ENCODE measurements at places on chromosomes 5 and 9.

DNA sequence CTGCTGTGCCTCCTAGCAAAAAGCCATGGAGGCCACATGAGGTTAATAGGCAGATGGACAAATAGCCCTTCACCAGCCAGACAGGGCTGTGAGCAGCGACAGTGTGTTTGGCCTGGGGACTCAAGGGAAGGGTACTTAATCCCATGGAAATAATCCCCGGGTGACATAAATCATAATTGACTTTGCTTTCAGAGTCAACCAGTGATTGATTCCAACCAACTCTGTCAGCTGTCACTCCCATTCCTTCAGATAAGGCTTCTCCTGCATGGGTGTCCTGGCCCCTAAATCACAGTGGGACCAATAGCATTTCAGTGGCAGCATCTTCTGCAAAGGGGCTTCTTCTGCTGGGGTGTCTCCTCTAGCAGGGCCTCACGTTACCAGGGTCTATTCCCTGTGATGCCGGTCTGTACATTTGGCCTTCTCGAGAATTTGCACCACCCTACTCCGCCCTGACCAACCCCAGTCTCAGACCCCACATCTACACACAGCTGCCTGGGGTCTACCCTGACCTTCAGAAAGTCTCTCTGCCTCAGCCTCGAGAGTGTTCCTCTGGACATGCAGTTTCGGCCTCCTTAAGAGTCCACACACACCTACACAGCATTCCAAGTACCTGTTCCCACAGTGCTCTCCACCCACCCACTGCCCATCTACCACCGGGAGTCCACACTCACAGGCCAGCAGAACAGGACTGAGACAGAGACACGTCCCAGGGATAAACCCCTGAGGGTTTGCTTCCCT is 3.7 kb downstream of the CLTB start:
- no peak for DNase-seq

- no peak for DNase-seq
Observed at GRCh38 chr9:114085387-114085789, 7.3 kb upstream of the AMBP start.

GRCh38 chr9:25177858-25178257 is 500.4 kb downstream of the TUSC1 start:
- no peak for DNase-seq

DNA sequence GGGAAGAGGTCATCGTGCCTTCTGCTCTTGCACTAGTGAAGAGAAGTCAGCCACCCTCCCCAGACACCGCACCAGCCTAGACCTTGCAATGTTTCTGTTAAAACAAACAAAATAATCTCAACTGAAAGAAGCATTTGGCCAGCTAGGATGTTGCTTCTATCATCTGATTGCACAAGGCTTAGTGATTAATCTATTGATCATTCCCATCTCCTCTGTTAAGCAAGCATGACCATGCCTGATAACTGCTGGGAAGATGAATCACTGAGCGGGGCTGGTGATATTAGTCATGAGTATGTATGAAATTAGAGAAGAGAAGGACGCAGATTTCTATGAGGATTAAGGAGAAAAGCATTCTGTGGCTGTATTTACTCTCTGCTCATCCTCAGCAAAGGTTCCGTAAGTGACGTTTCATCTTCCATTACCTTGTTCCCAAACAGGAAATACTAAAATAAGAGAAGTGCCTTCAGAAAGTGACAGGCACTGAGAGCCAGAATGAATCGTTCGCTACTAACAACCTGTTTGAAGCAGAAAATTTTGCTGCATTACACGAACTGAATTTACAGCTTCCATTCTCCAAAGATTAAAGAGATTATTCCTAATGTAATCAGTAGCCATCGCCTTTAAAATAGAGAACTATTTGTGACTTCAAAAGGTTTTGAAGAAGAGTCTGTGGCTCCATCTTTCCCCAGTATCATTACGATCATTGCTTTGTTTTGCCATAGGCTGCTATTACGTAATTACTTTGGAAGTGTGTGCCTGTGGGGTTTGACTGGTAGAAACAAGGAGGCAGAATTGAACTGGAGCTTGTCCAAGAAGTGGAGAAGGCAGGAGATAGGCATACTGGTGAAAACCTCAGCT is 219.1 kb downstream of the MED10 start:
- no peak for DNase-seq

DNA sequence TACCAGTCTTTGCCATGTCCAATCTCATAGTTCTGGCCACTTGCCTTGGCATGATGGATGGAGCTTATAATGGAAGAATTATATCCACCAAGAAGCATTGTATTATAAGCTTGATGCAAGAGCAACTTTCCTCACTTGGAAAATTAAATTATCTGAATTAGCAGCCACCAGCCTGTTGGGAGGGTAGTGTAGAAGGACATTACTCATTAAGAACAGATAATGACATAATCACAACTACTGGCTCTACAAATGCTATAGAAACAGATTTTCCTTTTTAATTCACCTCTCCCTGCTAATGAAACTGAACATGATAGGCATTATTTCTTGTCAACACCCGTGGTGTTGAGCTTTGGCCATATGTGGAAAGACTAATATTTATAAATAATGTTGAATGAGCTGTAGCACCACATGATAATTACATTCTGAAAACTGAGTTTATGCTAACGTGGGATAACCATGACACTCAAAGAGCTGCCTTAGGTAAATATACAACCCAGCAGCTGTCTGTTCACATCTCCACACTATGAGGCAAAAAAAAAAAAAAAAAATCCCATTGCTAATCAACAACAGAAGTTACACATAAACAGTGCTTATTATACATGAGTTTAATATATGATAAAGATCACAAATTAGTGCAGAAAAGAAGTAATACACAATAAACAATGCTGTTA is 48.1 kb upstream of the NR4A3 start:
- DNase-seq = no peak

DNA sequence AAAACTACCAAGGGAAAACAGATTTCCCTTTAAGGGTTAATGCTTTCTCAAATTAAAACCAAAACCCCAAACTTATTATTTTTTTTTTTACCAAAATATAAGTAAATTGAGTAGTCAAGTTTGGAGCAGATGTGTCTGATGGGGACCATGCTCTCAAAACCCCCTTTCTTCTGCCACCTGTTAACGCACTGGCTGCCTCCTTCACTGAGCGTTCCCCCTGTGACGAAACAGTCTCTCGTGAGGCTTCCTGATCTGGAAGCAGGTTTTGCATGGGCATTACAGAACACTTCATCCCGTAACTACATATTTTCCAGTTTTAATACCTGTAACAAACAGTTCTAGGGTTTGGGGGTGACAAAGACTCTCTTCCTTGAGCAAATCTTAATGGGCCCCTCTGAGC is 59.4 kb downstream of the ANKH start:
- no peak for DNase-seq

GRCh38 chr5:15612915-15613635 is 113.1 kb downstream of the FBXL7 start:
- DNase-seq = no peak

GRCh38 chr9:127863191-127863621 is 8.7 kb upstream of the ENG start:
- DNase-seq = no peak

- no peak for DNase-seq
Observed at GRCh38 chr9:107144475-107144874, 138.6 kb upstream of the RAD23B start.

DNA sequence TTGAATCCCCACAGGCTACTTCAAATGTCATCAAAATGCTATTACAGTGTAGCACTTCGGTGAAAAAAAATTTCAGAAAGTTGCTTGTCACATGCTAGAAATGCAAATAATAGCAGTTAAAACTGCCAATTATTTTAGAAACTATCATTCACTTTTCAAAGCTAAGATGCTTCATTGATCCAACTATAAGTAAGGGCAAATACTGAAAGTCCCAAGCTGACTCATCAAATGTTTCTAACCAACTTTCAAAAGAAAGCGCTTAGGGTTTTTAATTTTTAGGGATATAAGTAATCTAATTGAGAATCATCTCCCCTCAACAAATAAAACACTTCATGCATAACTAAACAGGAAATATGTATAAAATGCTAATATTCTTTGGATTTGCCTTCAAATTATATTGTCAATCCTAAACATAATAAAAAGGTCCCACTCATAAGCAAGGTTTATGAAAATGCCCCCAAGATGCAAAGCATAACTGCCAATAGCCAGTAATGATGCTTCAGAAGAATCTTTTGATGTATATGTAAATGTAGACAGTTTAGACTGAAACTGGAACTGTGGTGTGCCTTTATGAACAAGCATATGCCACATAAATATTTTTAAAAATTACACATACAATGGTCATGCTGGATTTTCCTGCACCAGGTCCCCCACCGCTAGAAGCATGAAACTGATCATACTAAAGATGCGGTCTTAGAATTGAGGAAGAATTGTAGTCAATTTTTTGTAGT is 12.2 kb downstream of the ACTL7A start:
- no peak for DNase-seq

DNA sequence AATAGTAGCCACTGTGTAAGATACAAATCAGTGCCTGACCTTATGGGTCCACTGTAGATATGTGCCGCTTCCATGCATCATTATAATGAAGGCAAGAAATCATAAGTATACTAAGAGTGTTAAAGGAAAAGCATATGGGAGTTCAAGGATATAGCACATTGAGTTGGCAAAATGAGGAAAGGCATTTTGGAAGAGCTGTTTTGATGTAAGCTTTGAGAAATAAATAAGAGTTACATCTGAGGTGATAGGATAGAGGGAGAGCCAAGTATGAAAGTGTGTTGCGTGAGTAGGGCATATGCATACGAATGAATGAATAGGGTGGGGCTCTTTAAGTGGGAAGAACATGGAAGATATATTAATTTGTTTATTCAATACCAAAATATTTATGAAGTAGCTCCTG is 101.0 kb upstream of the DMAC1 start:
- DNase-seq = no peak

DNA sequence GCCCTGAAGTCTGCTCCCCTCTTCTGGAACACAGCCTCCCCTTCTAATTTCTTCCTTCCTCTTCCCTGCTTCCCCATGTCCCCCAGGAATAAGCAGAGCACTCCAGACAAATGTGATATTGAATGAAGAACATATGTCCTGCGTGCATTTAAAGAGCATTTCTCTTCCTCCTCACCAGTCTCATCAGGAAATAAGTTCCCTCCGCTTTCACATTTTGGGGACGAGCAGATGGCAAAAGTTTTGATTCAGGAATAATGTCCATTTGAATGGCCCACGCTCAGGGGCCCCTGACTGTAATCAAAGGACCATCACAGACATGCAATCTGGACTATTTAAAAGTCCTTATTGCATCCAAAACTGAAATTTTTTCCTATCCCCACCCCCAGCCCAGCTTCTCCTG is 316.1 kb downstream of the CDK5RAP2 start:
- no peak for DNase-seq

GRCh38 chr5:145204743-145205142 is 630.4 kb downstream of the PRELID2 start:
- DNase-seq = no peak

DNA sequence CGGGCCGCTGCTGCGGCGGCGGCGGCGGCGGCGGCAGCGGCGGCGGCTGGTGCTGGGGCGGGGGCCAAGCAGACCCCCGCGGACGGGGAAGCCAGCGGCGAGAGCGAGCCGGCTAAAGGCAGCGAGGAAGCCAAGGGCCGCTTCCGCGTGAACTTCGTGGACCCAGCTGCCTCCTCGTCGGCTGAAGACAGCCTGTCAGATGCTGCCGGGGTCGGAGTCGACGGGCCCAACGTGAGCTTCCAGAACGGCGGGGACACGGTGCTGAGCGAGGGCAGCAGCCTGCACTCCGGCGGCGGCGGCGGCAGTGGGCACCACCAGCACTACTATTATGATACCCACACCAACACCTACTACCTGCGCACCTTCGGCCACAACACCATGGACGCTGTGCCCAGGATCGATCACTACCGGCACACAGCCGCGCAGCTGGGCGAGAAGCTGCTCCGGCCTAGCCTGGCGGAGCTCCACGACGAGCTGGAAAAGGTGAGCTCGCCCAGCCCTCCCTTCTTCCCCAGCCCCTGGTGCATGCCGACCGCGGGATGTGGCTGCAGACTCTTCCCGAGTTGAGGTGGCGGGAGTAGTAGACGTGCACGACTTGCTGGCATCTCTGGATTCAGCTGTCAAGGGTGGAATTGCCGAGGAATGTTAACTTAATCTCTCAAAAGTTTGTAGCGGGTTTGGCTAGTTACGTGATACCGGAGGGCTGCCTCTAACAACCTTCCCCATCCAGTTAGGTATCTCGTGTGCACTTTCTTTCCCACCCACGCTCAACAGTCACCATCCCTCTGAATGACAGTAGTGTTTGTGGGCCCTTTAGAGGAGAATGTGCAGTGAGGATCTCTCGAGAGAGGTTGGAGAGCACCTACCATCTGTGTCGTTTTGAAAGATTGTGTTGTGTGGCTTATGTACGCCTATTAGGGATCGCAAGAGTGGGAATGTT is 932 bp downstream of the SLC12A2 start:
- peak; percentile 33 for DNase-seq

GRCh38 chr5:167051402-167051768 is 1240.1 kb upstream of the WWC1 start:
- no peak for DNase-seq

DNA sequence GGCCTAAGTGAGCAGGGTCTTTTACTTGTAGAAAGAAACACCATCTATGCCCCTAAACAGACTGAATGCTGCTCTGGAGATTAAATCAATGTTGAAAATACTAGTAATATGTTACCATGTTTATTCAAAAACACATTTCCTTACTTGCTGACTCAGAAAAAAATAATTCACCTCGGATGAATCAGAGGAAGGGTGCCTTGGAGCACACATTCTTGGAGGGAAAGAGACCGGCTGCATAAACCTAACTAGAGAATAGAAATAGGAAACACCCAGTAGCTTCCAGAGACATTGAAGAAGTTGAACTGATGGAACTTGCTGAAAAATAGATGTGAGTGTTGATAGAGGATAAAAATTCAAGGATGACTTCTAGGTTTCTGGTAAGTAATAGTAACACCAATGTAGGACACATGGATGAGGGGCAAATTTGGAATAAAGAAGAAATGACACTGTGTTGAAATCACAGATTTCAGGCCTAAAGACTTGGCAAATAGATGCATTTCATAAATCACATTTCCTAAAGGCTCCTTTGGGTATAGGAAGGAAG is 76.9 kb upstream of the MINAR2 start:
- no peak for DNase-seq

GRCh38 chr9:134895908-134896833 is 15.6 kb downstream of the FCN2 start:
- no peak for DNase-seq

- no peak for DNase-seq
Observed at GRCh38 chr5:27315363-27316270, 277.2 kb upstream of the CDH9 start.

GRCh38 chr9:78828521-78828920 is 531.6 kb downstream of the PSAT1 start:
- DNase-seq = no peak

GRCh38 chr9:82495884-82496777 is 507.6 kb downstream of the SPATA31D1 start:
- no peak for DNase-seq

GRCh38 chr5:88594441-88594840 is 288.5 kb downstream of the MEF2C start:
- DNase-seq = no peak

- no peak for DNase-seq
Observed at GRCh38 chr9:136947955-136948510, 3.0 kb downstream of the C8G start.

DNA sequence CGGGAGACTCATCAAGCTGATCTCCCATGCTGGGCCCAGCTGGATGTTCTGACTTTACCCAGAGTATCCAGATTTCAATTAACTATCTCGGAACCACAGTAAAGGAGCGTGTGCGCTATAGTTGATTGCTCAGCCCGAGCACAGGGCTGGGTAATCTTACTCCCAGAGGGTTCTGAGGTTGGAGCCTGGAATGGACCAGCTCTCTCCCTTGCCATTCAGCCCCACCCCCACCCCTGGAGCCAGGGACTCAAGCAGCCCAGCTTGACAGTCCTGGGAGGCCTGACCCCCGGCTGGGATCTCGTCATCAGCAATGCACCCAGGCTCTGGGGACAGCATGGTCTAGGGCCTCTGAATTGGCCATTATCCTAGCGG is 23.7 kb upstream of the PTGES start:
- DNase-seq = no peak
